Panc1 (cell line): ENCODE measurements at places on chromosomes 1 and 21. TPM values are rescaled to one million over a fixed set of nuclear protein-coding genes. Genes with fewer than 3 reads are reported as not detected.

GRCh38 chr1:206908038-206908437, 10.8 kb downstream of the IL24 start:
- no peak for DNase-seq

Gene RGS4
- total RNA-seq = 0.26 TPM

Gene CLIC6
- 0.05 TPM for total RNA-seq

- DNase-seq = no peak
Measured at GRCh38 chr21:44925378-44925755, 4.7 kb upstream of the ITGB2 start.

- DNase-seq = no peak
Measured at GRCh38 chr1:84644472-84644871, 45.8 kb downstream of the SSX2IP start.

Gene CNKSR1
- 13.7 TPM for total RNA-seq
